ENCODE measurements at places on chromosomes 1 and 21. TPM values are rescaled to one million over a fixed set of nuclear protein-coding genes. Genes with fewer than 3 reads are reported as not detected.

ANKRD35 gene
- total RNA-seq, result not detected

ADAMTS4 gene
- total RNA-seq, result not detected

PTAFR gene
- 0.31 TPM for total RNA-seq

DLGAP3 gene
- total RNA-seq, result 0.25 TPM

ATP1A4 gene
- not detected for total RNA-seq

LHX8 gene
- total RNA-seq, result 1.7 TPM
